T47D (cell line): ENCODE measurements at places on chromosomes 13 and 19.

- DNase-seq: no peak
Observed at GRCh38 chr13:95870421-95870820, 182.8 kb downstream of the UGGT2 start.

DNA sequence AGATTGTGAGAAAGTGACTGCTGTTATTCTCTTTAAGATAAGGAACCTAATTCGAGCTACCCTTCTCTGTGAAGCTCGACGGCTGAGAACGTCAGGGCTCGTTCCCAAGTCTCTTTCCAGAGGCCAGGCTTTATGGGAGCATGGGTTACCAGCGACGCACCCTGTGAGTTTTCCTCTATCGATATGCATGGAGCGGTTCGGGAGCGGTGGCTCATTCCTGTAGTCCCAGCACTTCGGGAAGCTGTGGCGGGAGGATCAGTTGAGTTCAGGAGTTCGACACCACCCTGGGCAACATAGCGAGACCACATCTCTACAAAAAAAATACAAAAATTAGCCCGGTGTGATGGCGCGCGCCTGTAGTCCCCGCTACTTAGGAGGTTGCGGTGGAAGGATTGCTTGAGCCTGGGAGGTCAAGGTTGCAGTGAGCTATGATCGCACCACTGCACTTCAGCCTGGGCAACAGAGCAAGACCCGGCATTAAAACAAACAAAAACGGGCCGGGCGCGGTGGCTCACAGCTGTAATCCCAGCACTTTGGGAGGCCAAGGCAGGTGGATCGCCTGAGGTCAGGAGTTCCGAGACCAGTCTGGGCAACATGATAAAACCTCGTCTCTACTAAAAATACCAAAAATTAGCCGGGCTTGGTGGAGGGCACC lies 681 bp upstream of the ZNF606 start:
- DNase-seq: no peak

- peak; percentile 60 for DNase-seq
Observed at GRCh38 chr19:3073159-3073563, 10.9 kb upstream of the TLE5 start.

- no peak for DNase-seq
Observed at GRCh38 chr19:871446-872265, 12.2 kb downstream of the CFD start.

- DNase-seq: no peak
Observed at GRCh38 chr19:53422551-53422950, 9.2 kb upstream of the ZNF761 start.

- no peak for DNase-seq
Observed at GRCh38 chr19:57263244-57263741, 17.0 kb upstream of the ZNF460 start.

DNA sequence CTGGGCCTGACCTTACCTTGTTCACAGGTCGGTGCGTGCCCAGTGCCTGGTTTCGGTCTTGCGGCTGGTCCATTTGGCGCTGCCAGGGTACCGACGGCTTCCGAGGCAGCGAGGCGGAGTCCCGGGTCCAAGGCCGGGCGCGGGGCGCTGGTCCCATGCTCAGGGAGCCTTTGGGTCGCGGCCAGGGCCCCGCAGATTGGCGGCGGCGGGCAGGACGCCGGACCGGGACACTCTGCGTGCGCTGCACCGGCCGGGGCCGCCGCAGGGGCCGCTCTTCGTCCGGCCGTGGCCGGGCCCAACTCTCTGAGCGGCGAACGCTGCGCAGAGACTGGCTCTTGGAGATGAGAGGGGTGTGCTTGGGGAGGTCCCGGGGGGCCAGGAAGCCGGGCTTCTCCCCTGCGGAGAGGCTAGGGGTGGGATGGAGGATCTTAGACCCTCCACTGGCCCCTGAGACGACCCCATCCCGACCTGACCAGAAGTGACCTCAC lies 3.4 kb upstream of the WIZ start:
- DNase-seq: peak; percentile 67

- no peak for DNase-seq
Observed at GRCh38 chr19:33558856-33559255, 37.3 kb upstream of the PEPD start.

- peak; percentile 65 for DNase-seq
Observed at GRCh38 chr19:17339088-17339741, 1.9 kb downstream of the GTPBP3 start.
